Adipocyte (in vitro differentiated cells): ENCODE measurements at places on chromosomes 1 and 21.
A peak's percentile ranks its signal among the peaks of the same experiment; 100 is the strongest.

- DNase-seq, result peak; percentile 90
Measured at GRCh38 chr21:35940074-35940927, 120.0 kb downstream of the SETD4 start.

- DNase-seq, result no peak
Measured at GRCh38 chr21:44329971-44330681, 9.1 kb downstream of the CFAP410 start.

- no peak for DNase-seq
Measured at GRCh38 chr1:206050655-206051235, 2.2 kb upstream of the RHEX start.

DNA sequence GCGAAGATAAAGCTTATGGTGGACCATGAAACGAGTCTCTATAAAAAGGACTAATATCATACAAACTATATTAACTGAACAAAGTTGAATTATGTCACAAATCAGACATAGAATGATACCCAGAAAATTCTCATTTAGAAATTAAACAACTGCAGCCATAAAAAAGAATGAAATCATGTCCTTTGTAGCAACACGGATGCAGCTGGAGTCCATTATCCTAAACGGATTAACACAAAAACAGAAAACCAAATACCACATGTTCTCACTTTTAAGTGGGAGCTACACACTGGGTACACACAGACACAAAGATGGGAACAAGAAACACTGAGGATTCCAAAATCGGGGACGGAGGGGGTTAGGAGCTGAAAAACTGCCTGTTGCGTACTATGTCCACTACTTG is 11.5 kb downstream of the COP1 start:
- DNase-seq, result no peak

DNA sequence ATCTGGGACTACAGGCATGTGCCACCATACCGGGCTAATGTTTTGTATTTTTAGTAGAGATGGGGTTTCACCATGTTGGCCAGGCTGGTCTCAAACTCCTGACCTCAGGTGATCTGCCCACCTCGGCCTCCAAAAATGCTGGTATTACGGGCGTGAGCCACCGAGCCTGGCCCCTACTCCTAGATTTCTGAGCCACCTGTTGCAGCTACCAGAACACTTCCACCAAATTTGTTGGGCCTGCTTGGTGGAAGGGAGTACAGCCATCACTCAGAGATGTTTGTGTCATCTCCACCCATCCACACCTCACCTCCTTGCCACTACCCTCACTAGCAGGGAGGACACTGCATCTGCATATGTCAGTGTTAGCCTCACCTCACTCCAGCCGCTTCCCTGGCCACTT is 5.5 kb downstream of the RIMKLA start:
- DNase-seq, result no peak

- DNase-seq, result peak; percentile 51
Measured at GRCh38 chr1:190475421-190476141, 2.1 kb downstream of the BRINP3 start.

DNA sequence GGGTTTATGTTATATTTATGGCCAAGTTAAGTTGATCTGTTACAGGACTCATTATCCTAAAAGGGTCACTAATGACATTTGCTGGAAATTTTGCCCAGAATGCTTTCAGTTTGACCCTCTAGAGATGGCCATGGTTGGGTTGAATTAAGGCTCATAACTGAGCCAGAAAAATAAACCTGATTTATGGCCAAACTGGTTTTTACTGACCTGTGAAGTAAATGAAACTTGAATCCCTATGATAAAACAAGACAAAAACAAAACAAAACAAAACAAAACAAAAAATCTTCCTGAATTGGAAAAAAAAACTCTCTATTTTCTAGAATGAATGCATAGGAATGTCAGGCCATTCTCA is 72.5 kb upstream of the CLDN14 start:
- no peak for DNase-seq

GRCh38 chr1:235136111-235136510 is 7.5 kb upstream of the TOMM20 start:
- no peak for DNase-seq

DNA sequence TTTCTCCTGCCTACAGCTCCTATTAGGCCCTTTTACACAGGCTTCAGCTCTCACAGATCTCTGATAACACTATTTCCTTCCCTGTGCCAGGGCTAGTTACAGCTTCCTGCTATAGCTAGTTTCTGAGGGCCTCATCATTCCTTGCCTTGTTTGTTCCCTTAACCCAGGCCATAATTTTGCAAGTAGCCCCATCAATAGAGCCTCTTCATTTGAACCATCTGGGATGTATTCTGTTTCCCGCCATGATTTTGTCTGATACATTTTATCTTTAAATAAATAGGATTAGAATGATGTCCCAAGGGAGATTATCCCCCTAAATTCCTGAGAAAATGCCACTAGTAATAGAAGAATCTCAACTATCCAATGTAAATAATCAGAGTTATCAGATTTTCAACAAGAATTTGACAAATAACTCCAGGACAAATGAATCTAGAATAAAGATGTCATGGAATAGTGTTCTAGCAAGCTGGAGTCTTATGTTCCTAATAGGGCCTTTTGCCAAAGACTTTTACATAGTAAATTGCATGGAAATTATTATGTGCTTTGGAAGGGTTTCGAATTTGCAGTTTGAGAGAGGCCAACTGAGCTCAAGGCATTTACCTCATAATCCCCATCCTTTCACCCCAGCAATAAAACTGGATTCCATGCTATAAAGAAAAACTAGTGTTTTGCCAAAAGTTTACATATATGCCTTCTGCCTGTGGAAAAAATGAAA is 16.1 kb downstream of the IFT25 start:
- DNase-seq, result peak; percentile 71

GRCh38 chr1:44757420-44757819 is 17.8 kb downstream of the KIF2C start:
- no peak for DNase-seq

GRCh38 chr1:186304982-186305949 is 69.8 kb downstream of the TPR start:
- peak; percentile 60 for DNase-seq

DNA sequence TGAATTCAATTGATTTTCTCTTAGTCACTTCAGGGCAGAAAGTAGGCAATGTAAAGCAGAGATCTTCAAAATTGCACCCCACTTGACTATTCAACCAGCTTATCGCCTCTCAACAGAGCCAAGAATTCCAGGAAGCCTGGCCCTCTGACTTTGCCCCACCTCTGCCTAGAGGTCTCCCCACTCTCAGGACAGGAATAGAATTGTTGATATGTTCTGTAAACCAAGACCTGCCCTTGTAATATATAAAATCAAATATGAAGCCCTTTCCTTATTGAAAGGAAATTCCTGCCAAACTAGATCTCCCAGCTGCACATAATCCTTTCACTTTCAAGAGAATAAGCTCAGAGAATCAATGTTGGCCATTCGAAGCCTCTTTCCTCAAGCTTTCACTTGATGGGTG is 116.1 kb upstream of the DPT start:
- DNase-seq, result no peak
